ENCODE measurements at places on chromosomes 3 and 15. TPM values are rescaled to one million over a fixed set of nuclear protein-coding genes. Genes with fewer than 3 reads are reported as not detected.

Gene NRROS
- total RNA-seq, result 4.6 TPM

Gene WNT5A
- total RNA-seq, result not detected

Gene SLC12A8
- total RNA-seq, result not detected

Gene SYNPR
- total RNA-seq, result not detected

Gene PIERCE2
- total RNA-seq, result not detected

Gene CHRNB4
- not detected for total RNA-seq

Gene COLQ
- total RNA-seq, result 3.9 TPM

Gene TUSC7
- total RNA-seq, result not detected

Gene MYZAP
- 0.31 TPM for total RNA-seq
